ENCODE measurements at places on chromosomes 13 and 19.

GRCh38 chr13:84500016-84500415 is 617.7 kb upstream of the SLITRK1 start:
- no peak for DNase-seq

GRCh38 chr19:48613024-48613851 is 1.6 kb downstream of the FAM83E start:
- no peak for DNase-seq

DNA sequence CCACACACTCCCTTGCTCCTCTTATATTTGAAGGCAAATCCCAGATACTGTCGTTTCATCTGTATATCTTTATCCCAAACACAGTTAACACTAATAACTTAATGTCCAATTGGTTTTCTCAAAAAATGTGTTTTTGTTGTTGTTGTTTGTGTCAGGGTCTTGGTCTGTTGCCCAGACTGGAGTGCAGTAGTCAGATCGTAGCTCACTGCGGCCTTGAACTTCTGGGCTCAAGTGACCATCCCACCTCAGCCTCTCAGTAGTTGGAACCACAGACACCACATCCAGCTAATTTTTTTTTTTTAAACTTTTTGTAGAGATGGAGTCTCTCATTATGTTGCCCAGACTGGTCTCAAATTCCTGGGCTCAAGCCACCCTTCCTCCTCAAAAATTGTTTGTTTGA is 137.7 kb downstream of the PDS5B start:
- DNase-seq: no peak

- DNase-seq: no peak
These were observed 7.6 kb upstream of the PPP6R1 start for GRCh38 chr19:55266404-55266803.

- DNase-seq: no peak
These were observed 229.4 kb downstream of the ITGBL1 start for GRCh38 chr13:101681834-101682233.

- no peak for DNase-seq
These were observed 55.1 kb downstream of the GPR180 start for GRCh38 chr13:94656766-94657165.

DNA sequence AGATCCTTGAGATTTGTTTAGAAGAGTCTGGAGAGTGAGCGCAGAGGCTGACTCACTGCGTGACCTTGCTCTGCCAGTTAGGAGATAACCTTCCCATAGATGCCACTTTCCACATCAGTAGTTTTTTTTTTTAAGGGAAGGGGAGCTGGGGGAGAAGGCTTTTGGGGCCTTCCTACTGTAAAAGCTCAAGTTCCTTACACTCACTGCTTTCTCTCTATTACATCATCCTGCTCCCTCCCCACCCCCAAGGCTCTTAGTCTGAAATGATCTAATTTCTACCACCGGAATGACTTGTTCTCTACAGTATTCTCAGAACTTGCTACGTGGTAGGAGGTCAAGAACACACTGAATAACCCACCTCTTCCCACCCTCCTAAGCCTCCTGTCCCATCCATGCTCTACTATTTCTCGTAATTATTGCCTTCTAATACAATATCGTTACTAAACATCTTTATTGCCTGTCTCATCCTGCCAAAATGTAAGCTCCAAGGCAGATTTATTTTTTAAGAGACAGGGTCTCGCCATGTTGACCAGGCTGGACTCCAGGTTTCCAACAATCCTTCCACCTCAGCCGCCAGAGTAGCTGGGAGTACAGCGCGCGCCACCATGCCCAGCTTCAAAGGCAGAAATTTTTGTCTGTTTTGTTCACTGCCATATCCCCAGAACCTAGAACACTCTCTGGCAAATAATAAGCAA is 1.2 kb downstream of the LONP1 start:
- no peak for DNase-seq

DNA sequence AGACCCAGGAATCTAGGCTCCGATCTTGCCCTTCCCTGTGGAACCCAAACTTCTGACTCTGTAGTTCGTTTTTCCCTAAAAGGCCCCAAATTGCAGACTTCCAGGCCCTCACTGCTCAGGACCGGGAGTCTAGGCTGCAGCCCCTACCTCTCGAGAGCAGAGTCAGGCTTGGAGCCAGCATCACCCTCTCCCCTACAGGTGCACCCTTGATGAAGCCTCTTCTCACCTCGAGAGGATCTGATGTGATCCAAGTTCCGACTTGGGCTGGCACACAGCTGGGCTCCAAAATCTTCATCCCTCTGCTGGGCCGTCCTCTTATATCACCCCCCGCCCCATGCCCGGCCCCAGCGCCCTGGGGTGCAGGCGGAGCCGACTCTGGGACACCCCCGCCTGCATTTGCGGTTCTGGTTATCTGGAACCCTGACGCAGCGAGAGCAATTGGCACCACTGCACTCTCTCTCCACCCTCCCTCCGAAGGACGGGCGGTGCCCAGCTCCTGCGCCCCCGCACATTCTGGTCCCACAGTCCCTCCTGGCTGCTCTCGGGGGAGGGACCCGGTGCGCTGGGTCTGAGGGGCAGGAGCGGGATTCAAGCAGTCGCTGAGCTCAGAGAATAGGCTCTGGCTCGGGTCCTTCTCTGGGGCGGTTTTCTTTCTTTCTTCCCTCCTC is at the start of gene KLK7:
Gene KLK7 (minus strand): TSS at position 293 of the 668 bp plus-strand sequence. CDS start 1,518 bp downstream, outside the sequence.
- no peak for DNase-seq
